ENCODE measurements at places on chromosomes 11 and 22.

DNA sequence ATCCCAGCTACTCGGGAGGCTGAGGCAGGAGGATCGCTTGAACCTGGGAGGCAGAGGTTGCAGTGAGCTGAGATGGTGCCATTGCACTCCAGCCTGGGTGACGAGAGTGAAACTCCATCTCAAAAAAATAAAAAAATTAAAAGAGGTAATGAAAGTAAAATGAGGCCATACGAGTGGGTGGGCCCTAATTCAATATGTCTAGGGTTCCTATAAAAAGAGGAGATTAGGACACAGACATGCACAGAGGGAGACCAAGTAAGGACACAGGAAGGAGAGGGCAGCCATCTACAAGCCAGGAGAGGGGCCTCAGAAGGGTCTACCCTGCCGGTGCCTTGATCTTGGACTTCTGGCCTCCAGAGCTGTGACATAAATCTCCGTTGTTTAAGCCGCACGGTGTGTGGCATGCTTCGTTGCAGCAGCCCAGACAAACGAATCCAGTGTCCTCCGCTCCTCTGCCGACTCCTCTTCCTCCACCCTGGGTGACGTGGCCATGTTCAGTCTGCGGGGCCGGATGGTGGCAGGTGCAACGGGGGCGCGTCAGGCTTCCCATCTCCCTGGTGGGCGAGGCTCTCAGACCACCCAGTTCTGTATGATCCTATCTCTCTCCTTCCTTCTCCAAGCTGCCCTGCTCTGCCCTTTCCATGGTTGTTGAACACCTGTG is 51.6 kb upstream of the PARVG start:
- no peak for DNase-seq

DNA sequence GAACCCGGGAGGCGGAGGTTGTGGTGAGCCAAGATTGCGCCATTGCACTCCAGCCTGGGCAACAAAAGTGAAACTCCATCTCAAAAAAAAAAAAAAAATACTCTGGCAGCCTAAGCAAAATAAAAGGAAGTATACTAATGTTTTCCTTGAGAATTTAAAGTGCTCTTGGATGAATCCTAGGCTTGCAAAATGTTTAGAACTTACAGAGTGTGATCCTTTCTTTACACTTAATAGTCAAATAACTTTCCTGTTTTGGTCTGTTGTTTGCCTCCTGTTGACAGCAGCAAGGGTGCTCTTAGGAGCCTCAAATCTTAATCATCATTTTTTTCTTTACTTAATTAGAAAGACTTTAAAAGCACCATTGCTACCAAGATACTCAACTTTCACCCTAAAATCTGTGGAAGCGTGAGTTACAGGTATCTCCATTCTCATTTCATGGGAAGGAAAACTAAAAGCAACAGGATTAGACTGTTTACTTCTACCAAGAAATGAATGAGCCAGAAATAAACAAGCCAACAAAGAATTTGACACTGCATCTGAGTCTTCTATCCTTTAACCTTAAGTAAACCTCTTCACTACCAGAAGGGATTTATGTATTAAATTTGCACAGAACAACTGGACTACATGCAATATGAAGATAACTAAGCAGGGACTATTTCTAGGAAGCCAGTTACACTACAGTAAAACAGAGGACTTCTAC is 38.7 kb upstream of the CRTAM start:
- DNase-seq, result no peak

DNA sequence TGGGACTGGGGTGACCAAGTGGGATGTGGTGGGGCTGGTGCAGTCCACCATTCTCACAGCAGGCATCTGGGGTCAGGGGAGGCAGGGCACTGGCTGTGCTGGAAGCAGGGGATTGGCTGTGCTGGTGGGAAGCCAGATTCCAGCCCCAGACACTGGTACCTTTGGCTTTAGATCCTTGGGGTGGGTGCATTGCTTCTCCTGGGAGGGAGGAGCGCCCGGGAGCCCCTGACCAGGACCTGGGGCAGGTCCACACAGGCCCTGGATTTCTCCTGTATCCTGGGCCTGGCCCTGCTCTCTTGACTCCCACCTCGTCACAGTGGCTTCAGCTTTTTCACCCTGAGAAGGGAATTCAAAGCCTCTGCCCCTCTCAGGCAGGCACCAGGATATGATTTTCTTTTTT is 38.5 kb downstream of the ST3GAL4 start:
- DNase-seq, result peak; percentile 30

DNA sequence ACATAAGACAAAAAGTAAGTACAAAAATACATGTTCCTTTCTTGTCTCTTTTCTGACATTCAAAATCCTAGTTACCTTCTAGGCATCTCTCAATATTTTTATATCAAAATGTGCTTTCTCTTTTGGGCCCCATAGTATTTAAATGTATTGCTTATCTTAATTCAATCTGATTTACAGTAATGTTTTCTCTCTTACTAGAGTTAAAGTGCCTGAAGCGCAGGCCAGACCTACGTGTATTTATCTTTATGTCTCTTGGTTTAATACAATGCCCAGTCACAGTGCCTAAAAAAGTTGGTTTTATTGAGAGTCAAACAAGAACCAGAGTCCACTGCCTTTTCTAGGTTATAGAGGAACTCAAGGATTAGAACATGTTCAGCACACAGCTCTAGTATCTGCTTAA is 64.3 kb downstream of the FANCF start:
- DNase-seq, result no peak

GRCh38 chr22:27298742-27299141 is 502.8 kb downstream of the MN1 start:
- no peak for DNase-seq

DNA sequence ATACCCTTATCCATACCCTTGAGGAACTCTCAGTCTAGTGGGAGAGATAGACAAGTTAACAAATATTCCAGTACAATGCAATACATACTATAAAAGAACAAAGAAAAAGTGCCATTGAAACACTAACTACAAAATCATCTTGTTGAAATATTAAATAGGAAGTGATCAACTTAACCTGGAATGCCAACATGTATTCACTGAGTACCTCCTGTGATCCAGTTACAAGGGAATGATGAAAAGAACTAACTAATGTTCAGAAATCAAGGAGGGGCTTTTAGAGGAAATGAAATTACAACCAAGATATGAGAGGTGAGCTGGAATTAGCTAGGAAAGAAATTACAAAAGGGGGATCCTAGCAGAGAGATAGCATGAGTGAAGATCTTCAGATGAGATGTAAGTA is 6.2 kb upstream of the FIBIN start:
- no peak for DNase-seq

DNA sequence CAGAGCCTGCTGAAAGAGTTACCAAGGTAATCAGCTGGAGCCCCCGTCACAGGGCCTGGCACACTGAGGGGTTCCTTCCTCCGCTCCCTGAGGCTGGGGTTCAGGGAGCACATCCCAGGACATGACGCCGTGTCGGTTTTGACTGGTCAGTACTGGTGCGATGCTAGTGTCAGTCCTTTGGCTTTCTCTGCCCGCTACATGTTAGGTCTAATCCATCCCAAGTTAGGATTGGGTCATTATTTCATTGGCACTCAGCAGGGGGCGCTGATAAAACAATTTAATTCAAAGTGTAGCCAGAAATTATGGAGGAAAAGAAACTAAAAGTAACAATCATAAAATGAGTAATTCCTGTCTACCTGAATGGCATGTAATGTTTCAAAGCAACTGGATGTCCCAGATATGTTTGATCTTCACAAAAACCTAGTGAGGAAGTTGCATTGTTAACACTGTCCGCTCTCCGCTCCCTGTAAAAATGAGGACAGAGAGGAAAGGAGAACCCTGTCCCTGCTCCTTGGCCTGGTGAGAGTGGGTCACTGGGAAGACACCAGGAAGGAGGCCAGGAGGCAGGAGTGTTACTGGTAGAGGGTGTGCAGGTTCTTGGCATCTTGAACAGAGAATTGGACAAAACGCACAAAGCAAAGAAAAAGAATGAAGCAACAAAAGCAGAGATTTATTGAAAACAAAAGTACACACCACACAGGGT is 27.1 kb downstream of the TSKU start:
- no peak for DNase-seq

GRCh38 chr11:73623686-73624085 is 22.7 kb upstream of the PLEKHB1 start:
- no peak for DNase-seq

DNA sequence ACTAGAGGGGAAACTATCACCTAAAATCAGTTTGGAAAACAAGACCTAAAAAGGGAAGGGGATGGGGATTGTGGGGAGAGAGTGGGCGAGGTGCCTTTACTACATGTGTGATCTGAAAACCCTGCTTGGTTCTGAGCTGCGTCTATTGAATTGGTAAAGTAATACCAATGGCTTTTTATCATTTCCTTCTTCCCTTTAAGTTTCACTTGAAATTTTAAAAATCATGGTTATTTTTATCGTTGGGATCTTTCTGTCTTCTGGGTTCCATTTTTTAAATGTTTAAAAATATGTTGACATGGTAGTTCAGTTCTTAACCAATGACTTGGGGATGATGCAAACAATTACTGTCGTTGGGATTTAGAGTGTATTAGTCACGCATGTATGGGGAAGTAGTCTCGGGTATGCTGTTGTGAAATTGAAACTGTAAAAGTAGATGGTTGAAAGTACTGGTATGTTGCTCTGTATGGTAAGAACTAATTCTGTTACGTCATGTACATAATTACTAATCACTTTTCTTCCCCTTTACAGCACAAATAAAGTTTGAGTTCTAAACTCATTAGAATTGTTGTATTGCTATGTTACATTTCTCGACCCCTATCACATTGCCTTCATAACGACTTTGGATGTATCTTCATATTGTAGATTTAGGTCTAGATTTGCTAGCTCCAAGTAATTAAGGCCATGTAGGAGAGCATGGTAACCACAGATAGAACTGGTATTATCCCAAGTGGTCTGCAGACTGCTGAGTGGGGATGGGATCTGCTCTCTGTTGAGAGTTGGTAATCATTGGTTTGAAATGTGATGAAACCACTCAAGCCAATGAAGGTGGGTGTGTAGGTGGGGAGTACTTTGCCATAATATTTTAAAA is 3.6 kb downstream of the NEAT1 start:
- no peak for DNase-seq

- no peak for DNase-seq
Measured at GRCh38 chr11:102683277-102683676, 22.3 kb downstream of the MMP27 start.

DNA sequence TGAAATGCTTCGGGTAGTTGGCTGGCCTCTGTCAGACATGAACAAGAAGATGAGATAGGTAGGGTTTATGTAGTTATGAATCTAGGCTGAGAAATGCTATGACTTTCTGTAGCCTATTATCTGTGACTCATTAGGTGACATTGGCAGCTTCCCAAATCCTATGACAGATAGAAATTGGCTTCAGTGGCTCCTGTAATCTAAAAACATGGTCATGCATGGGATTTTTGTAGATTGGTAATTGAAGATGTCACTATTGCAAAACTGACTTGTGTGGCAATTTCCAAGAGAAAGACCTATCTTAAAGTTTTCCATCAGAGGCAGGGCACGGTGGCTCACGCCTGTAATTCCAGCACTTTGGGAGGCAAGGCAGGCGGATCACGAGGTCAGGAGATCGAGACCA is 29.4 kb upstream of the GRIK4 start:
- no peak for DNase-seq

GRCh38 chr11:71136095-71136845 is 116.1 kb downstream of the SHANK2 start:
- no peak for DNase-seq

GRCh38 chr11:96062134-96062533 is 138.2 kb upstream of the MTMR2 start:
- no peak for DNase-seq

- DNase-seq, result no peak
Measured at GRCh38 chr22:26615149-26615548, 2.7 kb downstream of the CRYBB1 start.

DNA sequence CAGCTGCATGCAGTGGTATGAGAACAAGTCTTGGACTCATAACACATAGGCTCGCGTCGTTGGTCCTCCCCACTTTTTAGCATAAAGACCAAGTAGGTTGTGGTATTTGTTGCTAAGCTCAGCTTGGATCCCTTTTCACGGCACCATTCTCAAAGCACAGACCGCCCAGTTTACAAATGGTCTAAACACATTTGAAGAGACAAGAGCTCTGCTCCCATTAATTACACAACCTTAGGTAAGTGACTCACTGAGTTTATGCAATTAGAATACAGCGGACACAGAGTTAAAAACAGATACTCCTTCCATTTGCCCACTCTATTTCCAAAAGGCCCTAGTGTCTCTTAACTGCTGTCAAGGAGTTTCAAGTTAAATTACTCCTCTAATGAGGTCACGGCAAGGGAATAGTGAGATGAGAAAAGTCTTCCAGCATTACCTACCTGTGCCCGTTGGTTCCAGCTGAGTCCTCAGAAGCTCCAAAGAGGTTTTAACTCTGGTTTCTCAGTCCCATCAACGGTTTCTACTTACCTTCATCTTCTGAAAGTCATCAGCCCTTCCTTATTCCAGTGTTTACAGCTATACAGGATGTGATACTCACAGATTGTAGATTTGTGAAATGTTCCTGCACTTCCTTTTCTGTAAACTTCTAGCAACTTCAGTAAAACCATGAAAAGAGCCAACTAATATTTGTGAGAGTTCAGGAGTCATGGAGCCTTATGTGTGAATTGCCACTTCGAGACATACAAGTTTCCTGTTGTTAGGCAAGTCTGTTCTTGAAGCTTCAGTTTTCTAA is at the start of gene MS4A6A:
TSS of gene MS4A6A (minus strand) at position 543 of the 790 bp plus-strand sequence. CDS start 1,356 bp downstream, outside the sequence.
- DNase-seq, result no peak

GRCh38 chr22:45169591-45170466 is 6.1 kb downstream of the NUP50 start:
- no peak for DNase-seq

GRCh38 chr11:46977038-46977813 is 40.7 kb downstream of the CSTPP1 start:
- DNase-seq, result no peak

DNA sequence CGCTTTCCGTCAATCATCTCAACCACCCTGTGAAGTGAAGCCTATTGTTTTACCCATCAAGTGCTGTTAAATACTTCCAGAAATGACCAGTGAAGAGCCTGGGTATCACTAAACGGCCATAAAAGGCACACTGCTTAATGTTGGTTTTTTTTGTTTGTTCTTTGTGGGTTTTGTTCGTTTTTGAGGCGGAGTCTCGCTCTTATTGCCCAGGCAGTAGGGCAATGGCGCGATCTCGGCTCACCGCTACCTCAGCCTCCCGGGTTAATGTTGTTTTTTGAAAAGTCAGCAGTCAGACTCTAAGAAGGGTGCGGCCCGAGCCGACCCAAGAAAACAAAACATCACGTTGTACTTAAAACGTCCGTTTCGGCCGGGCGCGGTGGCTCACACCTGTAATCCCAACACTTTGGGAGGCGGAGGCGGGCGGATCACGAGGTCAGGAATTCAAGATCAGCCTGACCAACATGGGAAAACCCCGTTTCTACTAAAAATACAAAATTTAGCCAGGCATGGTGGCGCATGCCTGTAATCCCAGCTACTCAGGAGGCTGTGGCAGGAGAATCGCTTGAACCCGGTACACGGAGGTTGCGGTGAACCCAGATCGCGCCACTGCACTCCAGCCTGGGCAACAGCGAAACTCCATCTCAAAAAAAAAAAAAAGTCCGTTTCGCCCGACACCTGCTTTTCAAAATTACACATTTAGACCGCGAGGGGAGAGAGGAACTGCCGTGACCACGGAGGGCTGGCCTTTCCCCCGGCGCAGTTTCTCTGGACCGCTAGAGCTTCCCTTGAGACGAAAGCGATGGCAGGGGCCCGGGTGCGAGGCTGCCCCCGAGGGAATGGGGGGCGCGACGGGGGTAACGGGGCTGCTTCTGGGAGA is 714 bp downstream of the CD59 start:
- DNase-seq, result no peak
